GM04503 (cell line): ENCODE measurements at places on chromosomes 1 and 21.
A peak's percentile ranks its signal among the peaks of the same experiment; 100 is the strongest.

DNA sequence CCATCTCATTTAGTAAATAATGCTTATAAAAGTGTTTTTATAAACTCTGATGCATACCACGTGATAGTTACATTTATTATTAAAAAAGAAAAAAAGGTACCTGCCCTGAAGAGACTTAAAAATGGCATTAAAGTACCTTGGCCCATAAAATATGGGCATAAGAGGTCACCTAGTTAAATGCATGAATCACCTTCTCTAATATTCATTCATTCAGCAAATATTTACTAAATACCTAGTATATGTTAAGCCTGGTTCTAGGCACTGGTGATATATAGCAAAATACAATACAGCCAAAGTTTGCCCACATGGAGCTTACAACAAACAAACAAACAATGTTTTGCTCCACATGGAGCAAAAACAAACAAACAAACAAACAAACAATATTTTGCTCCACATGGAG, 87.0 kb downstream of the SCMH1 start:
- DNase-seq: no peak

- no peak for DNase-seq
Measured at GRCh38 chr1:11499601-11500331, 20.8 kb downstream of the DISP3 start.

DNA sequence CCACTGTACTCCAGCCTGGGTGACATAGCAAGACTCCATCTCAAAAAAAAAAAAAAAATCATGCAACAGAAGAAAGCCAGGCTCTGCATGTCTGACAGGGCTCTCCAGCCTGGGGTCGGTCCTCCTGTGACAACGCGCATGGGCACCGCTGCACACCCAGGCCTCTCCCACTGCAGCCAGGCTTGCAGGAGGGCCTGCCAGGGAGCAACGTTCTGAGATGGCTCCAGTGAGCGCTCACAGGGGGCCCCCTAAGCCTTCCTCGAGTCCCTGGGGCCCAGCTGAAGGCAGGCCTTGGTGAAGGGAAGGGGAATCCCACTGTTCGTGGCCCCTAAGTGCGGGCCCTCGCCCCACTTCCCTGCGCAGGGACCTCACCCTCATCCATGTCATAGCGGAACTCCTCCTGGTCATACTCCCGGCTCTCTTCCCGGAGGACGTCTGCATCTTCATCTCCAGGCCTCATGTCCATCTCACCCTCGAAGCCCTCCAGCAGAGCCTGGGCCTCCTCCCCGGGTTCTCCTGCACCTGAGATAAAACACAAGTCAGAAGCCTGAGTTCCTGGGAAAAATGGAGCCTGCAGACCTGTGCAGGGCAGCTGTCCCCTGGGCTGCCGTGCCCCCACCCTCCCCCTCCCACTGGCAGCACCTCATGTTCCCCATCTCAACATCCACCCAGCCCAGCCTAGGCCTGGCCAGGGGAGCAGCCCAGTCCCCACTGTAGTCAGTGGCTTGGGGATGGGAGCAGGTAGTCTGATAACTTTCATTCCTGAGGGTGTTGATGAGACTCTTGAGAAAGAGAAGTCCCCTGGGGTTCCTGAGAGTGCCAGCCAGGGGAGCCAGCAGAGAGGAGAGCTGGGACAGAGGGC, 20.3 kb downstream of the RSPH1 start:
- no peak for DNase-seq

DNA sequence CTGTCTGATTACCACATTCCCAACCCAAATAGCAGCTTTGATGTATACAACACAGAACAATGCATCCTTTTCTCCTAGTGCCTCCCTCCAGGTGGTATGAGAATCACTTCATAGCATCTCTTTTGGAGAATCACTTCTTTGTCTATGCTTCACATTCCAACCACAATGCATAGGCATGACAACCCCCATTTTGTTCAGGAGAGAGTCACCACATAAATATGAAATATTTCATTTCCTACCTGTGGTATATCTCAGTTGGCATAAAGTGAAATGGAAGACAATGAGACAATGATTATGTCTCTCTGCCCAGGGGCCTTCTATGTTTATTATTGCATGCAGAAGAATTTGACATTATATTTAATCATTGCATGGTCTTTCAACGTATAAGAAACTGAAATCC, 112.2 kb downstream of the BRINP2 start:
- no peak for DNase-seq

- DNase-seq: no peak
Measured at GRCh38 chr1:6588893-6589520, 9.2 kb downstream of the ZBTB48 start.

GRCh38 chr1:152110860-152111514, 4.3 kb downstream of the TCHH start:
- DNase-seq: no peak

GRCh38 chr1:11796036-11796828, 9.5 kb downstream of the MTHFR start:
- no peak for DNase-seq

- DNase-seq: no peak
Measured at GRCh38 chr1:10647414-10648170, 148.9 kb downstream of the CASZ1 start.

GRCh38 chr1:84939151-84939550, 46.1 kb upstream of the LPAR3 start:
- no peak for DNase-seq

DNA sequence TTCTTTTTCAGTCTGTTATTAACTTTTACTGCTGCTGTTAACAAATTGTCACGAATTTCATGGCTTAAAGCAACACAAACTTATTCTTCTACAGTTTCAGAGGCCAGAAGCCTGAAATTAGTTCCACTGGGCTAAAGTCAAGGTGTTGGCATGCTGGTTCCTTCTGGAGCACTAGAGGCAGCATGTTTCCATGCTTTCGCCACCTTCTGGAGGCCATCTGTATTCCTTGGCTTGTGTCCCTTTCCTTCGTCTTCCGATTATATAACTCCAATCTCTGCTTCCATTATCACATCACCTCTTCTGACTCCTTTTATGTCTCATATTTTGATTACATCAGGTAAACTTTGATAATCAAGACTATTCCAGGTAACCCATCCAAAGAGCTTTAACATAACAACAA, 1742.1 kb downstream of the BRINP3 start:
- DNase-seq: no peak

GRCh38 chr1:203273206-203273868, 32.0 kb upstream of the BTG2 start:
- no peak for DNase-seq

GRCh38 chr1:43275826-43276620, 6.2 kb downstream of the TMEM125 start:
- DNase-seq: no peak

DNA sequence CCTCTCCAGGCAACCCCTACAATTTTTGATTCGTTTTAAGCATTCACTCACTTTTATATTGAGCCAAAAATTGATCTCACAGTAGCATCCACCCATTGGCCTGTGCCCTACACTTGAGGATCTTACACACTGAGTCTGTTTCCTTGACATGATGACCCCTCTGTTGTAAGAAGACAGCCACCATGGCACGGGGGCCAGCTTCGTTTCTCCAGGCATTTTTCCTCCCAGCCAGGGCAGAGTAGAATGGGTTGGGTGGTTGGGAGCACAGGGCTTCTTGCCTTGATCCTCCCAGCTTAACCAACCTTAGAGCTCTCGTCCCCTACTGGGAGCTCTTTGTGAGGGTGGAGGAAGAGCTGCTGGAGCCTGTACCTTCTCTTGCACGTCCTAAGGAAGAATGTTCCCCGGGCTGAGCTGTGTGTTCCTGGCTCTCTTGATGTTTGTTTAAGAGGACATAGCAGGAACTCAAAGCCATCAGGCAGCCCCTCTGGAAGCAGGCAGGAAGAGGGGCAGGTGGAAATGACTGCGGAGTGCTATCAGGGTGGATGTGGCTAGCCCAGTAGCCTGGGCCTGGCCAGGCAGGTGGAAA, 213.2 kb upstream of the TMEM51 start:
- DNase-seq: no peak

GRCh38 chr1:243746751-243747150, 103.3 kb downstream of the AKT3 start:
- no peak for DNase-seq

DNA sequence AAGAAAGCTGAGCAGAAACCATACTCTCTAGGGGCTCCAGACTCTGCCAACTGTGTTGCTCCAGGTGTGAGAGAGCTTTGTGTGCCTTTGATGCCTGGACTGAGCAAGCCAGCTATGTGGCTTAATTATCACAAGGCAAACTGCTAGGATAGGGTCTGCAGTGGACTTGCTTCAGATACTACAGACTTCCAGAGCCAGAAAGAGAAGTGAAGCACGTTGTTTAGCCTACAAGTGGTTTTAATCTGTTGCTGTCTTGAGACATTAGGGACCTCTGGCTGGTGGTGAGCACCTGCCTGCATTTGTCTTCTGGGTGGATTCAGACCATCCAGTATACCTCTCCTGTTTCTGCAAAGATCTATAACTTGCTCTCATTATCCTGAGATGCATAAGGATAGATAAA, 353.4 kb upstream of the PLXNA2 start:
- no peak for DNase-seq

DNA sequence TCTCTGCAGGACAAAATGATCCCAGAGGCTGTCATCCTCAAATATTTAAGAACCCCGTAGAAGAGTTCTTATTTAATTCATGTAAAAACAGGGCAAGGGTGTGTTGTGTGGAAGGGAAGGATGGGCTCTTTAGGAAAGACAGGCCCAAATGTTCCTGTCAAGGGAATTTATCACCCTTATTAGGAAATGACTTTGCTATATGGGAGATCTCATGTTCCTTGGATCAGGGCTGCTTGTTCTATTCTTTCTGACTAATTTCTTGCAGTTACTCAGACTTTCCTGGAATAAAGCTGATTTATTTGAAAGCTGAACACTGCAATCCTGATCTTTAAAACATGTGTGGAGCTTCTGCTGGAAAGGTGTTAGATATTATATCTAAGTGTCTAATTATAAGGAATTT, 72.8 kb downstream of the SELENOF start:
- no peak for DNase-seq

DNA sequence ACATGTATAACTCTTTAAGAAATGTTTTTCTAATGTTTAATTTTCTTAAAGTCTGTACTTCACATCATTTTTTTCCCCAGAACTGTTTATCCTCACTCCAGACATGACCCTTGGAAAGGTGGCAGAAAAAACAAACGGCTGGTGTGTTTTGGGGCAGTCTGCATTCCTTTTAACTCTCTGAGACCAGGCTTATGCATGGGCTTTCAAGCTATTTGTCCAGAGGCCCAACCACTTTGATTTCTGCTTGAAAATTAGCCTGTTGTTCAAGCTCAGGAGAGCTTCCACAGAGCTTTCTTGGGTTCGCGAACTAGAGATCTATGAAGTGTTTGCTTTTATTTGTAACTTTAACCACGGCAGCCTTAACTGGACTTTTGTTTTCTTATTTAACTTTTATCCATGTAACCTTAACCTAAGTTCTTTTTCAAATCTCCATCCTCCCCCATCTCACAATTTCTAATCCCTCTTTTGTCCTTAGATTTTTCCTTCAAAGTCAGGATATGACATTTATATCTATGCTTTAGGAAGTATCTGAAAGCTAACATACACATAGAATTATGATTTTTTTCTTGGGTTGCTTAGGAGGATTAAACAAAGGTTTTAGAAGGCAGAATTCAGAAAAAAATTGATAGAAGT, 111.8 kb downstream of the FGGY start:
- no peak for DNase-seq

DNA sequence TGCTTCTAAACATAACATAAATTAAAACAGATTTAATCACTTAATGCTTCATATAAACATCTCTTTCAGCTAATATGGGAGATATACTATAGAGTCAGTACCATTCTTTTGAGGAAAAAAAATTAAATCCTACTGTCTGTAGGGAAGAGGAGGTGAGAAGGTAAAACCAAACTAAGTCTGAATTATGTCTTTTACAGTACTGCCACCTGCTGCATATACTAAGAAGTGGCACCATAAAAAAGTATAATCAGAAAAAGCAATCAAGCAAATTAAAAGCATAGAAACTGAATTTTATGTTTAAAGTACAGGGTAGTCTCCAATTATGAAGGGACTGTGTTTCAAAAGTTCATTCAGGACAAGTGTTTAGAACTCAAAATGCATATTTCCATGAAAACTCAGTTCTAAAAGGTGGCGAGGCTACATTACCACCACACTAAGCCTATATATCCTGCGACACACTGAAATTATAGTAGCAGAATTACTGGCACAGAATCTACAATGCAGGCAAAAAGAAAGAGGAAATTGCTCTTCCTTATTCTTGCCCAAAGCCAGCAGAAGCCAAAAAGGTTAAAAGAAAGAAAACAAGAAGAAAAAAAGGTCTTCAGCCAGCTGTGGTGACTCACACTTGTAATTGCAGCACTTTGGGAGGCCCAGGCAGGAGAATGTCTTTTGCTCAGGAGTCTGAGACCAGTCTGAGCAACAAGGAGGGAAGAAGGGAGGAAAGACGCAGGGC, 9.0 kb downstream of the NSL1 start:
- no peak for DNase-seq

DNA sequence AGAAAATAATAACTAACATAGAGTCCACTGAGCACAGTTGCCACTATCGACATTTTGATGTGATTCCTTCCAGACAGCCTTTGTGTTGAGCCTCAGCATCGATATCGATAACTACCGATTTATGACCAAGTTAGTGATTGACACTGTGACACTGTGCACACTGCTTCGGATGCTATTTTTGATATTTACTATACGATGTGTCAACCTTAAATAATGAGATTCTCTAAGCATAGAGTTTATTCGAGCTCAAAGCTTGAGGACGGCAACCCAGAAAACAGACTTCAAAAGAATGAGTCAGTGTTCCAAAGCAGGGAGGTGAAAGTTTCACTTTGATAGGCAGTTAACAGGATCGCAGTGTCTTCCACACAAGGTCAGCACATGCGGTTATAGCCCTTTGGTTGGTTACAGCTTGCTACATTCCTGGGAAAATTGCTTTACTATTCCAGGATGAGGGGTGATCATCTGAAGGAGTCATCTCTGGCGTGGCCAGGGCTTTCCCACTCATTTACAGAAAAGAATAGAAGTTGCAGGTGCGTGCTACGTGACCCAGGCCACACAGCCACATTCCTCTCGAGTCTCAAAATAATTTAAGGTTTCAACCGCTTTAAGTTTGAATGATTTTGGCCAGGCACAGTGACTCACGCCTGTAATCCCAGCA, 53.6 kb upstream of the EFHD2 start:
- DNase-seq: peak; percentile 33

DNA sequence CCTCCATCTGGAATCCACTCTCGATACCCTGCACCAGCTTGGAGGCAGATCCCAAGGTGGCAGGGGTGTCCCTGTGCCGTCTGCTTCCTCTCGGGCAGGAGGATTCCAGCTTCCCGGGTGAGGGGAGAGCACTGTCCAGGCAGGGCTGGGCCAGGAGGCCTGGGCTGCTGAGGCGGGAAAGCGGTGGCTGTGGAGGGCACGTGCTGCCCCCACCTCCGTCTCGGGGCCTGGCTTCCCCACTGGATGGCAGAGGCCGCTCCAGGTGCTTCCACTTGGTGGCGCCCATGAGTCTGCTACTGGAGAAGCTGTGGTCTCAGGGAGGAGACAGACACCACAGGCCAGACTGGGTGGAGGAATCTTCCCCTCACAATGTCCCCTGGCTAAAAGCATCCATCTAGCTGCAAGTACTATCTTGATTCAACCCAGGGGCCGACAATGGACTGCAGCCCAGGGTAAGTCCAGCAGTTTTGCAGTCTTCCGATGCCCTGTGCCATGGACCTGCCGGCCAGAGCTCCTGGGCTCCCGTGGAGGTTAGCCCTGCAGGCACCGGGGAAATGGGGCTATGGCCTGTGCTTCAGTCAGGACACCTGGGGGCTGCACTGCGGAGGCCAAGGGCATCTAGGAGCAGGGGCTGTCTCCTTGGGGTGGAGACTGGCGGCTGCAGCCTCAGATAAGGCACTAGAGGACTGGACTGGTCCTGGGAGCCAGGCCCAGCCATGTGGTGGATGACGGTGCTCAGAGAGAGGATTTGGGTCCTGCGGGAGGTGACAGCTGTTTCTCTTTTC, 41.3 kb upstream of the EIF4G3 start:
- DNase-seq: no peak
